ENCODE measurements at places on chromosomes 7 and 10.
A peak's percentile ranks its signal among the peaks of the same experiment; 100 is the strongest.

DNA sequence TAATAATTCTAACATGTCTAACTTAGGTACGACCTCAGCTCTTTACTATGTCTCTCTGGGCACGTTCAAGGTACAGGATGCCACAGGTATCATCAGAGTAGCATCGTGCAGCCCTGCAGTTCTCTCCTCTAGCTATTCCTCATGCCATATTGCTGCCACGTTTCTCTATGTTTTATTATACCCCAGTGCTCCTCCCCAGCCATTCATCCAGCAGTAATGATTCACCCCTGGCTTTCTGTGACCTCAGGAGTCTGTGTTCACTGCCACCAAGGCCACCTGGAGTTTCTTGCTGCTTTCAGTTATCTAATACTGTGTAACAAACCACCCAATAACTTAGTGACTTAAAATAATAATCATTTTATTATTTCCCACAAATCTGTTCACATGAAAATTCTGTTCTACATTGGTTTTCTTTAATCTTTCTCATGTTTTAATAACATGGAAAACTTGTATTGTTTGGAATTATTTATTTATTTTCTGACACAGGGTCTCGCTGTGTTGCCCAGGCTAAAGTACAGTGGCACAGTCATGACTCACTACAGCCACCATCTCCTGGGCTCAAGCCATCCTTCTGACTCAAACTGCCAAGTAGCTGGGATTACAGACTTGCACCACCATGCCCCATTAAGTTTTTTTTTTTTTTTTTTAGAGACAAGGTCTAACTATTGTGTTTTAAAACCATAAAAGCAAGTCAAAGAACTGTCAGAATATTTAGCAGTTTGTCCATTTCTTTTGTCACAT is 21.8 kb downstream of the REEP3 start:
- no peak for DNase-seq

- peak; percentile 89 for DNase-seq
Measured at GRCh38 chr10:6199131-6199733, 3.5 kb upstream of the PFKFB3 start.

DNA sequence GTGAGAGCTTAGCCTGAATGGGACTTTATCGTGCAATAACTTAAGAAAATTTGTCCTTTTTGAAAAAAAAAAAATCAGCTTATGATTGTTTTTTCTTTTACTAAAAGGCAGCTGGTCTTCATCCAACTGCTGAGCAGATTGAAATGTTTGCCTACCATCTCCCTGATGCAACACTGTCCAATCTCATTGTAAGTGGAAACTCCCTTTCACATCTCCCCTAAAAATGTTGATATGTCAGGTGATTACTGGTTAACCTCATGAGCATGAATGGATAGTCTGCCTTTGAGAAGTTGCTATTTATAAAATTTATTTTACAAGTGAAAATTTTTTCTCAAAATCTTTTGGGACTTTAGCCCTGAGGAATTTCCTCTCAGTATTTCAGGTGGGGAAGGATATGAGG is 17.8 kb upstream of the HKDC1 start:
- DNase-seq = no peak

- no peak for DNase-seq
Measured at GRCh38 chr10:112613620-112614019, 166.6 kb downstream of the VTI1A start.

DNA sequence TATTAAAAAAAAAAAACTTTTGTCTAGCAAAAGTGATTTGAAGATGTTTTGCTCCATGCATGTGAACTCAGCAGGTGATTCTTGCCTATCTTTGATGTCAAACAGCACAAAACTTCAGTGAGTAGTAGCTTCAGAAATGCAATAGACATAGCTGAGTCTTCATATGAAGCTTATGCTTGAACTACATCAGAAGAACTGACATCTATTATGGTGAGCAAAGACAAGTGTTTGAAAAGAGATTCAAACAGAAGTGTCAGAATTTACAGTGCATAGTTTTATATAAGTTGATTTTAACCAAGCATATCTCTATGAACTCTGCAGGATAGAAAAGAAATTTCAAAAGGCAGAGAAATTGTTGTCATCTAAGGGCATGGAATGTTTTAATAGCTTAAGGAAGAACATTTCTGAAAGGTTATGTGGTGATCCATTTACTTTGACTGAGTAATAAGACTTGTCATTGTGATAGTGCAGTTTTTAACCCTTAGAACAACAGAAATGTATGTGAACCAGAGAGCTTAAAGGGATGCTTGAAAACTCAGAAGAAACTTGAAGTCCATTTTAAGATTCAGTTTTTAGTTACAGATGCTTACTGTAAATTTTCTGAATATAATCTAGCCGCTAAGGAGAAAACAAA is 351.4 kb downstream of the MDFIC start:
- DNase-seq = no peak

DNA sequence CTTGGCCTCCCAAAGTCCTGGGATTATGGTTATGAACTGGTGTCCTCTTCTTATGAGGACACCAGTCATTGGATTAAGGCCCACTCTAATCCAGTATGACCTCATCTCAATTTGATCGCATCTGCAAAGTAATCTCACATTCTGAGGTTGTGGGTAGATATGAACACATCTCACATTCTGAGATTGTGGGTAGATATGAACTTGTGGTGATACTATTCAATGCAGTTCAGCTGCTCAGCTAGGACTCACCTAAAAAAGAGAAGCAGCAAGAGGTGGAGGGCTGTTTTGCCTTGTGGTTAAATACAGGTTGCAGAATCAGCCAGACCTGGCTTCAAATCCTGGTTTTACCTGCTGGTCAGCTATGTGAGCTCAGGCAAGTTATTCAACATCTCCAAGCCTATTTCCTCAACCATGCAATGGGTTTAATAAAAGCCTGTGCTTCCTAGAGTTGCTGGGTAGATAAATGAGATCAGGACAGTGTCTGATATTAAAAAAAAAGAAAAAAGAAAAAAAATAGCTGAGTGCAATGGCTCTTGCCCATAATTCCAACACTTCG is 8.5 kb upstream of the BAG3 start:
- no peak for DNase-seq

GRCh38 chr7:51789489-51789888 is 472.9 kb upstream of the COBL start:
- DNase-seq = no peak

GRCh38 chr10:95237376-95238170 is 43.5 kb downstream of the ACSM6 start:
- DNase-seq = no peak

DNA sequence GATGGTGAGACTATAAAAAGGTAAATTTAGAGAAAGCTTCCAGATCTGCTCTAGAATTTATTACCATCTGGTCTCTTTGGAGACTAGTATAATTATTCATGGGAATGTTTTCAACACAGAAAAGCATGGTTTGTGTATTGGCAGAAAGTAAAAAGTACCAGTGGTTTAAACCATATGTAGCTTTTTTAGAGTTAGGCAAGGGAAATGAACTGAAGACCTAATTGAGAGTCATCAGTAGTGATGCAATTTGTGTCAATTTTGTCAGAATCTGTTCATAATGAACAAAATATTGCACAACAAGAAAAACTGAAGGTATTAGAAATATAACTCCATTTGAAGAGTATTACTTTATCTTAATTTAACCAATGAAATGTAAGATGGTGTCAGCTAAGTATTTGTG is 181.4 kb downstream of the ADK start:
- no peak for DNase-seq

- DNase-seq = no peak
Measured at GRCh38 chr10:102773320-102773719, 29.6 kb downstream of the WBP1L start.

- no peak for DNase-seq
Measured at GRCh38 chr10:12656518-12657142, 307.3 kb downstream of the CAMK1D start.

- DNase-seq = no peak
Measured at GRCh38 chr7:154429666-154430404, 377.6 kb downstream of the DPP6 start.

- DNase-seq = no peak
Measured at GRCh38 chr7:47979832-47980181, 392 bp upstream of the HUS1 start.

GRCh38 chr10:132376394-132376851 is 20.6 kb upstream of the PWWP2B start:
- DNase-seq = no peak

DNA sequence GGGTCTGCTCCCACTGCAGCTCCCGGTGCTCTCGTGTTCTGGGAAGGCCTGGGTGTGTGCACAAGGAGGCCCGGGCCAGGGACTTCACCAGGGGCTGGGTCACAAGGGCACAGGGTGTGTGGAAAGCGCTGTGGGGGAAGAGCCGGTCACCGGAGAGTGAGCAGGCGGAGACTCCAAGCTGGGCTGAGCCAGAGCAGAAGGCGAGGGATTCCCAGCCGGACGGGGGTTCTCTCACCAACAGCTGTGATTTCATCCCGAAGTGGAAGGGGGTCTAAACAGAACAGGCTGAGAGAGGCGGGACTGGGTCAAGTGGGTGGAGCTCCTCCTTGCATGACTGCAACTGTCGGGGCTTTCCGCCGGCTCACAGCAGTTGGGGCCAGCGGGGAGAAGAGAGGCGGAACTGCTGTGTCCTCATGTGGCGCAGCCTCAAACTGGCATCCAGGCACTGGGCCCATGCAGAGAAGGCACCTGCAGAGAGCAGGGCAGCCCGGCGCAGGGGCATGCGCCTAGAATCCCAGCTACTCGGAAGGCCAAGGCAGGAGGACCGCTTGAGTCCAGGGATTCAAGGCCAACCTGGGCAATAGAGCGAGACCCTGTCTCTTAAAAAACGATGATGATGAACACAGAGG is 7.6 kb upstream of the ORAI2 start:
- no peak for DNase-seq

- DNase-seq = no peak
Measured at GRCh38 chr7:37982423-37982822, 62.0 kb downstream of the EPDR1 start.

GRCh38 chr7:114048386-114049235 is 129.8 kb upstream of the PPP1R3A start:
- no peak for DNase-seq

- no peak for DNase-seq
Measured at GRCh38 chr7:21261627-21262594, 166.0 kb upstream of the SP4 start.

GRCh38 chr10:92119340-92119739 is 171.5 kb downstream of the CPEB3 start:
- DNase-seq = no peak

DNA sequence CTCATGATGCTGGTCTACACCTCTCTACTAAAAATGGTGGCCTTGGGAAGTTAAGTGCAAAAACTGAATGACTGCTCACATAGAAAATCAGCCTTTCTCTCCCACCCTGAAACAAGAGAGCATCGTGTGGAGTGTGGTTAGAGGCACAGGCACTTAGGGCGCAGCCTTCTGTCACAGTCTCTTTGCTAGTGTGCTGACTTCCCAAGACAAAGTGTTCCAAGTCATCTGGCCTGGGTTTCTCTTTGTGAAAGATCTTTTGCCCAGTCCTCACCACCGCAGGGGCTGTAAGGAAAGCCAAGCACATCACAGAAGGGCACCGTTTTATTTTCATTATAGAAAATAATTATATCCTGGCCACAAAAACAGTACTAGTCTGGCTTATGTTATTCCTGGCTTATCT is 12.5 kb downstream of the STN1 start:
- DNase-seq = no peak

- DNase-seq = no peak
Measured at GRCh38 chr7:115953592-115954255, 76.8 kb downstream of the TFEC start.

DNA sequence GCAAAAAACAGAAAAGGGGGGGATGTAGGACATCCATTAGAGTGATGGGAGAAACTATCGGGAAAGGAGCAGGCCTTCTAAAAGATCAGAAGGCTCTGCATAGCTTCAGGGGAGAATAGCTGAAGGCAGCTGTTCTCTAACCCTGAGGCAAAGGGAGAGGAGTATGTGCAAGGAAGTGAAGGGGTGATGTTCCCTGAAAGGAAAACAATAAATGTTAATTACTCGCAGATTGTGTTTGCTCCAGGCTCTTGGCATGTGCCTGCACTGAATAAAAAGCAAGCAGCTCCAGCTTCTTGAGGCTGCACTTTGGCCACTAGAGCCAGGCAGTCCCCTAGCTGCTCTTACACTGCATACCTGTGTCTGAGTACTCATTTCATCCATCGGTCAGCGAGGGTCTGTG is 14.4 kb upstream of the STARD3NL start:
- no peak for DNase-seq

DNA sequence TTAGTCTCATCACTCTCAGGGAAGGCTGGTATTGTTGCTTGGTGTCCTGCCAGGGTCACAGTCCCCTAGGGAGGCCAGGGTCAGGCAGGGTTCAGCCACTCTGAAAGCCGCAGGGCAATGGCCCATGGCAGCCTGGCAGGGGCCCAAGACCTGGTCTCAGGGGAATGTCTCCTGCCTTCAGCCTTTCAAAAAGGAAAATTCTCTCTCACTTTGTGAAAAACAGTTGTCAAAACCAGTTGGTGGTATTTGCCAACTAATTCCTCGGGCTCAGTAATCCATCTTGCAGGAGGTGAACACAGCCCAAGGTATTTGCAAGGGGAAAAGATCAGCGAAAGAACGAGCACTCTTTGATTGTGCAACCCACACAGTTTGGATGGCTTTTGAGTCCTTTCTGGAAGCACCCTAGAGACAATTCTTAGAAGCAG is 101.5 kb downstream of the JCAD start:
- DNase-seq = peak; percentile 97

GRCh38 chr10:3623746-3624145 is 161.3 kb downstream of the KLF6 start:
- no peak for DNase-seq

- no peak for DNase-seq
Measured at GRCh38 chr7:24851786-24852185, 94.5 kb upstream of the GSDME start.

DNA sequence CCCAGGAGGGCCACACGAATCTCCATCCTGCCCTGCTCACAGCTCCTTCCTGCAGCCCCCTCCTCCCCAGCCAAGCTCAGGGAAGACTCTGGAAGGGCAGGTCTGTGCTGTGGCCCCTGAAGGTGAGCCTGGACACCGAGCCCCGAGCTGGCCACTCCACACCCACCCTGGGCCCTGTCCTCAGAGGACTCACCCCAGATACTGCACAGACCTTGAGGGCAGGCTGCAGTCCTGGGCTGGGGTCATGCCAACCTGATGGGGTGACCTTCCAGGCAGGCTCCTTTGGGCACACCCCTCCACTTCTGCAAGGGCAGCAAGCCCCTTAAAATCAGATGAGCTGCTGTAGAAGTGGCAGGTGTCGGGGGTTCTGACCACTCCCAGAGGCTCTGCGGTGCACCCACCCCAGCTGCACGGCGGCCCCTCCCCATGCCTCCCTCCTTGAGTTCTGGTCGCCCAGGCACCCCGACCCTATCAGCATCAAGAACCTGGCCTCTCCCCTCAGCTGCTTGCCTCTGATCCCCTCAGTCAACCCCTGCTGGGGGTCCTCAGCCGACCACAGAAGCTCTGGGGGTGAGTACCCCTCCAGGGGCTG is 24.3 kb downstream of the YKT6 start:
- DNase-seq = no peak

- DNase-seq = no peak
Measured at GRCh38 chr7:93148144-93148543, at the start of gene SAMD9L. TSS of gene SAMD9L (minus strand) at chr7:93148385. CDS start at chr7:93135971, 12,414 bp downstream.

- no peak for DNase-seq
Measured at GRCh38 chr7:49771427-49772176, 1.8 kb upstream of the VWC2 start.
